ENCODE measurements at places on chromosomes 4 and X.

GRCh38 chrX:16770970-16771482 is 15.2 kb upstream of the TXLNG start:
- no peak for DNase-seq

GRCh38 chrX:103716962-103717361 is 6.3 kb downstream of the TMEM31 start:
- DNase-seq = no peak

DNA sequence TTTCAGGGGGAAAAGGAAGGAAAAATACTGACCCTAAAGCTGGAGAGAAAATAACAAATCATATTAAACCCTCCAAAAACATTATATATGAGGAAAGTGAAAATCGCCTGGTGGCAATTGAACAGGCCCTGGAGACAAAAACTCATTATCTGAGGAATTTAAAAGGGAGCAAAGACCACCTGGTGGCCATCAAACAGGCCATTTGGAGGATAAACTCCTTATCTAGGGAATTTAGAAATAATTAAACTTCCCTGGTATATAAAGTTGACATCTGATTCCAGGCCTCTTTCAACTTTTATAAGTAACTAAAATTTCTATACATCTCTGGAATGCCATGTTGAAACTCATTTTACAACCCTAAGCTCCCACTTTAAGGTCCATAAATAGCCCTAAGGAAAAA is 35.2 kb downstream of the CHM start:
- DNase-seq = no peak

- no peak for DNase-seq
Observed at GRCh38 chr4:38523524-38524448, 140.2 kb upstream of the KLF3 start.

GRCh38 chr4:98996056-98996764 is 689 bp downstream of the METAP1 start:
- DNase-seq = no peak

DNA sequence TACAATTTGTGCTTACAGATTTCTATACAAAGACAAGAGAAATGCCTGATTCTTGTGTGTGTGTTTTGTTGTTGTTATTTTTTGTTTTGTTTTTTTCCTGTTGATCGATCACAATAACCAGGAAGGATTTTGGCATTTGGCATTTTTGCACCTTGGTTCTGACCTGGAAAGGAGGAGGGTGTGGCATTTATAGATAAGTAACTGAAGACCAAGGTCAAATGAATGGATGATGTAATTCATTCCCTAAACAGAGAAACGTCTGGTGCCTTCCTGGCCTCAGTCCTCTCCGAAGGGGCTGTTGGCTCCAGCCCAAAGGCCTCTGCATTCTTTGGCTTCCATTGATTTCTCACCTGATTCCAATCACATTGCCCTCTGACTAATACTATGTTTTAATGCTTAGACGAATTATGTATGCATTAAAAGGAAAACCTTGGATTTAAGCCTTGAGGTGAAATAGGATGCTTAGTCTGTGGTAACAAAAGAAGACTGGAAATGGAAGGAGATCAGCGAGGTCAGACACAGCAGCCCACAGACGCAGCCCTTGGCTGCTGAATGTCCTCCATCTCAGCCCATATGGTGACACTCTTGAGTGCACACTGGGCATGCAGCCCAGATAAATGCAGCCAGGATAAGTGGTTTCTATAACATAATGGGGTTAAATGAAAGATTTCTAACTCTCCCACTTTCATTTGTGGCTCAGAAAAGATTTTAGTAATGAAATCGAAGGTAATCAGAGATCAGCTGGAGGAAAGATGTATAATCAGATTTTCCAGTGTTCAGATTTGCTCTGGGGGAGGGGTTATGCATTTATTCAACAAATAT is 60.5 kb upstream of the TRIM2 start:
- no peak for DNase-seq

DNA sequence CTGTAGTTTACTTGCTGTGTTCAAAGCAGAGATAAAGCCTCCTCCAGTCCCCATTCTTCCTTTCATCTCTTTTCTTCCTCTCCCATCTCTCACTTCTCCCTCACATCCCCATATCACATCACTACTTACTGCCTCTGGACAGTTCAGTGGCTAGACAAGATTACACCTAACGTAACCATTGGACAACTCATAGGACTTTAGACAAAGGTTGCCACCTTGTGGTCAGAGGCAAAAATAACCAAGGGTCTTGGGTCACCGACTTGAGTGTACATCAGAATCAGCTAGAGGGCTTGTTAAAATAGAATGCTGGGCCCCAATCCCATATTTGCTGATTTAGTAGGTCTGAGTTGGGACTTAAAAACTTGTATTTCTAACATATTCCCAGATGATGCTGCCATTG is 109.3 kb upstream of the DGKK start:
- no peak for DNase-seq

- DNase-seq = no peak
Observed at GRCh38 chr4:55838952-55839351, 14.5 kb upstream of the EXOC1 start.

DNA sequence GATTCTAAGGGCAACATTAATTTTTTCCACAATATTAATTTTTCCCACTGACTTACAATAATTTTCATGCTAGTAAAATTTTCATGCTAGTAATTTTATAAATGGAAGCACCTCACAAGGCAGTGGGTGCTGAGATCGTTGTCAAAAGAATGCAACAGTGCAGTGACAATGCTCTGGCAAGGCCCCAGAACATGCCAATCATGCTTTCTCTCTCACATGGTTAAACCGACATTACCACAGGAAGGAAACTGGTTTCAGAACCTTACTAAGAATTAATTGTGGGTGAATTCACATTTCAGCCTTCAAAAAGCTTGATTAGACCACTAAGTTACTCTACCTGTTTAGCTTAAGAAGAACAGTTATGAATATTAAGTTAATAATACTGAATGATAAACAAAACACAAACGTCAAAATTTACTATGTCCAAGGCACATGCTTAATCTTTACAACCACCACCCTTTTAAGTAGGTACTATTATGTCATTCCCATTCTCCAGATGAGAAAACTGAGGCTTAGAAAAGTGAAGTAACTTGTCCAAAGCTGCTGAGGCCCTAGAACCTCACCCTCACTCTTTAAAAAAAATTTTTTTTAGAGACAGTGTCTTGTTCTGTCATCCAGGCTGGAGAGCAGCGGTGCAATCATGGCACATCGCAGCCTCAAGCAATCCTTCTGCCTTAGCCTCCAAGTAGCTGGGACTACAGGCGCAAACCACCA is 10.0 kb upstream of the OPHN1 start:
- no peak for DNase-seq

DNA sequence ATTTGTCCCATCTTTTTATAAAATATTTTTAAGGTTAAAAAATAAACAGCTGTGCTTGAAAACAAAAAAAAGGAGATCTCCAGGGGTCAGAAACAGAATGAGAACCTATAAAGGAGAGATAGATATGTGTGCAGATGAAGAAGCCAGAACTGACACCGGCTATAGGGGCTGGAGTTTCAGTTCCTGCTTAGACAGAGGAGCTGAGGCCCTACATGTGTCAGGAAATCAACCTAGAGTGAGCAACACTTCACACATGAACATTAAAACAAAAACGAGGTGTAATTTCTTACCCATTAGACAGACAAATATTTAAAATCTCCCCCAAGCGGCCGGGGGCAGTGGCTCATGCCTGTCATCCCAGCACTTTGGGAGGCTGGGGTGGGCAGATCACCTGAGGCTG is 17.8 kb upstream of the HUWE1 start:
- no peak for DNase-seq

- no peak for DNase-seq
Observed at GRCh38 chr4:1255151-1255550, 6.2 kb upstream of the CTBP1 start.

- no peak for DNase-seq
Observed at GRCh38 chr4:72394012-72394663, 174.9 kb downstream of the ADAMTS3 start.

DNA sequence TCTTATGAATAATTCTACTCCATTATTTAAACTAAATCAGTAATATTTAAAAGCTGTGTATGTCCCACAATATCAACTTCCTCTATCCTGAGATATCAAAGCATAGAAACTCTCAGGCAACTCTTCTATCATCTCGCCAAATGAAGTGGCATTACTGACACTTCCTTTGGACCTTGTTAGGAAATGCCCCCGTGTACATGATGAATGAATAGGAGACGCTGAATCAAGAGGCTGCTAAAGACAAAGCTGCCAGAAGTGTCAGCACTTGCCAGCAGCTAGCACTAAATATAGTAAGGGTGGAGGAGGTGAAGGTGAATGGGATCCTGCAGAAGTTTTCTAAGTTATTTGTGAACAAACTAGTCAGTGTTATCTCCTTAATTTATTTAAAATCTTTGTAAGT is 99.5 kb upstream of the BLTP1 start:
- DNase-seq = no peak

- DNase-seq = no peak
Observed at GRCh38 chrX:48613502-48614160, 16.3 kb downstream of the WDR13 start.

GRCh38 chrX:69504626-69505612 is 793 bp downstream of the NALF2 start:
- no peak for DNase-seq

DNA sequence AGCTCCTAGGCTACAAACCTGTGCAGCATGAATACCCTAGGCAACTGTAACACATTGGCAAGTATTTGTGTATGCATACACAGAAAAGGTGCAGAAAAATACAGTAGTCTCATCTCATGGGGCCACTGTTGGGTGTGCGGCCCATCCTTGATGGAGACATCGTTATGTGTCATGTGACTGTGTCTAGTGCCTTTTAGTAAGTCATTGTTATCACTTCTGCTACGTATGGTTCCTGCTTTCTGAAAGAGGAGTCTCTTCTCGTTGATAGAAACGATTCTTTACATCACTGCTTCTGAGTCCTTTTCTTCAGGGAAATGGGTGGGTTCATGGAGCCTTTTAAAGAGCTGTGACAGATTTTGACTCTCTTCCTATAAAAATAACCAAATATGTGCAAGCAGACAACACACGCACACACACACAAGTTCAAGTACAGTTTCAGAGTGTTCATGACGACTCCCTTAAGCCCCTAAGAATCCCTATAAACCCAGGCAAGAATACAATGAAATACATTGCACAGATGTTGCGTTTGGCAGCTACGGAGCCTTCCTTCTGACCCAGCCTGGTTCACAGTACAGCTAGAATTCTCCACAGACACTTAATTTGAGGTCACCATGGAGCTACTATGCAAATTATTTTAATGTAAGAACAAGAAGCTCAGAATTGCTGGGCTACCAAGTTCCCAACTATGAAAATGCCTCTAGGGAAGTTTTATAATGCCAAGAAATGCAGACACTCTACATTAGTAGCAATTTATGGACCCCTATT is 10.2 kb upstream of the STK32B start:
- DNase-seq = no peak

DNA sequence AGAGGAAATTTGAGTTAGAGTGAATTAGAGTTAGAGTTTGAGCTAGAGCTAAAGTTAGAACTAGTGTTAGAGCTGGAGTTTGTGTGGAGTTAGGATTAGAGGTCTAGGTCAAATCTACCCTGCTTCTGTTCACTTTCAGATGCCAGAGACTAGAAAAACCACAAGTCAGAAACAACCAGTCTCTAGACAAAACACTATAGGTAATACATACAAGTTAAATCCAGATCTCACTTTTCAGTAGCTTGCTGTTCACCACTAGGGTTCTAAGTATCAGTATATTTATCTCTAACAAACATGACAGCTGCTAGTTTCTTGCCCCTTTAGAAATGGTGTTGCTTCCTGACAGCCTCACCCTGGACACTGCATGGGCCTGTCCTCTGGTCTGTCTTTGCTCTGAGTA is 300.7 kb downstream of the ARAP2 start:
- no peak for DNase-seq

- DNase-seq = no peak
Observed at GRCh38 chr4:58606303-58606702, 1496.1 kb upstream of the IGFBP7 start.

DNA sequence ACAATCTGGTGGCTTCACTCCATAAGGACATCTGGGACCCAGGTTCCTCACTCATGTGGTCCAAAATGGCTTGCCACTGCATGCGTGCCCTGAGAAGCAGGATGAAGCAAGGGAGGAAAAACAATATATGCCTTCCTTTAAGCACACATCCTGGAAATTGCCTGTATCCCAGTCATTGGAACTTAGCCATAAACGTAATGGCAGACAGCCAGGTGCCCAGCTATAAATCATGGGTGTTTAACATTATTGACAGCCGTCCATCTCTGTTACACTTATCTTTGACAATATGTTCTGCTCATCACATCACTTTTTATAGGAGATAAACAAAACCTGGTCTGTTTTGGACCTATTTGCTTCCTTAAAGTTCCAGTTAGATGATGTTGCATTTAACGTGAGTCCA is 181.0 kb downstream of the AASDH start:
- no peak for DNase-seq

- DNase-seq = no peak
Observed at GRCh38 chrX:15158736-15159406, 111.0 kb downstream of the ASB9 start.

DNA sequence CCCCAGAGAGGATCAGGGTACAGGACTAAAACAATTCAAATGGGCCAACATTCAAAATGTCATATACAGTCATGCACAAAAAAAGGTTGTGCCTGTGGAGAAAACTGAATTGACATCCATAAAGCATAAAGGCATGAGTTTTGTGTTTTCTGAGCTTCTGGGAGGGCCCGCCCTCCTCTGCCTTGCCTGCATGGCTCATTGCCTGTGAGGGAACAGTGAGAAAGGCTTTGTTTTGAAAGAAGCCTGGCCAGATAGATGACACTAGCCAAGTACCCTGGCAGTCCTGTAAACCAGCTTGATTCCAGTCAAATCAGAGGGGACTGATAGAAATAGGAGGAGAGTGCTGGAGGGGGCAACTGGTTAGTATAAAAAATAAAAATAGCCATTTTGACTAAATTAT is 194.3 kb downstream of the KIT start:
- no peak for DNase-seq

GRCh38 chr4:37430718-37431416 is 186.3 kb downstream of the NWD2 start:
- DNase-seq = no peak

- no peak for DNase-seq
Observed at GRCh38 chr4:95835672-95836071, 4.2 kb upstream of the PDHA2 start.

DNA sequence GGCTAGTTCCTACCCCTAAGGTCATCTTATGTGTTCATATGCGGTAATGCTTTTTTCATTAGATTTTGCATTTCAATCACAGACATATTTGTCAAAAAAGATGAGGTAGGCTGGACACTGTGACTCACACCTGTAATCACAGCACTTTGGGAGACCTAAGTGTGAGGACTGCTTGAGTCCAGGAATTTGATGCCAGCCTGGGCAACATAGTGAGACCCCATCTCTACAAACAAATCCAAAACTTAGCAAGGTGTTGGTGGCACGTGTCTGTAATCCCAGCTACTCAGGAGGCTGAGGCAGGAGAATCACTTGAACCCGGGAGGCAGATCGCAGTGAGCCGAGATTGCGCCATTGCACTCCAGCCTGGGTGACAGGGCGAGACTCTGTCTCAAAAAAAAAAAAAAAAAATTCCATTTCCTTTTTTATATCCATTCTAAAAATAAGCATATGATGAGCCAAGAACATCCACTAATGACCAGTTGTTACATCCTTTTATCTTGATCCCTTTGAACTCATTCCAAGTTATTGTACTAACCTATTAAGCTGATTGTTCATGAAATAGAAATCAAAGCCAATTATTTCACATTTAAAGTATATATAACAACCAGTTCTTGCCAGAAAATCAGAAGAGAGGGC is 23.4 kb downstream of the PGAM4 start:
- no peak for DNase-seq
